ENCODE measurements at places on chromosomes 2 and 18. TPM values are rescaled to one million over a fixed set of nuclear protein-coding genes. Genes with fewer than 3 reads are reported as not detected.

DNA sequence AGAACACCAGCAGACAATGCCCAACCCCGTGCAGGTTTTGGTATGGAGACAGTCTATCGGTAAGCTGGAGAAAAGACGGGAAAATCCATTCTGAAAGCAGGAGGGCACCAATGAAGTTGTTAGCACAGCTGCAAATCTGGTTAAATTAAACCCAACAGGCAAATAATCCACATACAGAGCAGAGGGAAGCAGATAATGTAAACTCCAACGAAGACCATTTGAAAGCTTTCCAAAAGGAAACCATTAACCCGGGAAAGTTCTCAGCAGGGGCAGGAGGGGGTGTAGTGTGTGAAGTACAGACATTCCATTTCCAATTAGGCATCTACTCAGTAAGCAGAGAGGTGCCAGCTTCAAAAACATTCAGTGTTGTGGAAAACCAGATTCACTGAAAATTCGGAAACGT, 10.3 kb downstream of the EDAR start:
- no peak for DNase-seq

DNA sequence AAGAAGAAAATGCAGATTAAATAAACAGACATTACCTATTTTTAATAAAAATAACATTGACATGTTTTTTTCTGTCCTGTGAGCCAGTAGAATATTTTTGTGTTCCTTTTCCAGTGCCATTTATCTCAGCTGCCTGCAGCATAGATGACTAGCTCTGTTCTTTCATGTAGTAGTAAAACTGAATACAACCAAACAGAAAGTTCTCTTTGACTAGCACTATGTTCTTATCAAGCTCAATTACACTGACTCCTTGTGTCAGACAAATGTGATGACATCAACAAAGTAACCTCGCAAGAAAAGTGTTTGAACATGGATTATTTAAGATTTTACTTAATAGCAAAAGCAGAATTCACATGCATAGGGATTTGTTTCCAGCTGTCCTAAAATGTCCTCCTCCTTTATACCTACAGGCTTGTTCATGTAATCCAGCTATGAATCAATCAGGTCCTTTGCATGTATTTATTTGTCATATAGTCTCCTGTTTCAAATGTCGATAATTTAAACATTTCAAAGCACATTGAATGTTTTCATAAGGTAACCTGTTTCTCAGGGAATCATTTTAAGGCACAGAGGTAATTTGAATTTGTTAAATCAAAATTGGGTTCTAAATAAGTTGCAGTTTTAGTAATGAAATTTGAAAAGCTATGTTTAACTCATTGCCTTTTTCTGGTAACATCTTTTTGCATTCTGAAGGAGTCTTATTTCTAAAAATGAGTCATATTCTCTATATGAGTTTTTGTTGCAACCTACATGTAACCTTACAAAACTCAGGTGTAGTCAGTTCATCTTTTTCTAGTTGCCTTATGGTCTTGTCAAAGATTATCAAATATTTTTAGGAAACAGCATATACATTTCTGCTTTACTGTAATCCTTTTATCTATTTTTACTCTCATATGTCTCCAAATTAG, 215.3 kb upstream of the GULP1 start:
- no peak for DNase-seq

DNA sequence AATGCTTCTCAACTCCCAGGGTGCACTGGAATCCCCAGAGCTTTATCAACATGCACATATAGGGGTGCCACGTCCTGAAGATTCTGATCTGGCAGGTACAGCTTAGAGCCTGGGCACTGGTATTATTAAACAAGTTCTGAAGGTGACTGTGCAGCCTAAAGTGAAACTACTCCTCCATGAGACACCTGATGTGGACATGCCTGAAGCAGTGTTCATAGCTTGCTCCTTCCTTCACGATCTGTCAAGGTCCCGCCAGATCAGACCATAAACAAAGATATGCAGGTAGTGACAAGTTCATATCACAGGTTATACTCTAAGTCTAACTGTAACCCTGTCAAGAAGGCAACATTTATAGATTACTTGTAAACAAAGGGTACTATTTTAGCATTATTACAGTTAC, 65.3 kb upstream of the DNER start:
- no peak for DNase-seq

DNA sequence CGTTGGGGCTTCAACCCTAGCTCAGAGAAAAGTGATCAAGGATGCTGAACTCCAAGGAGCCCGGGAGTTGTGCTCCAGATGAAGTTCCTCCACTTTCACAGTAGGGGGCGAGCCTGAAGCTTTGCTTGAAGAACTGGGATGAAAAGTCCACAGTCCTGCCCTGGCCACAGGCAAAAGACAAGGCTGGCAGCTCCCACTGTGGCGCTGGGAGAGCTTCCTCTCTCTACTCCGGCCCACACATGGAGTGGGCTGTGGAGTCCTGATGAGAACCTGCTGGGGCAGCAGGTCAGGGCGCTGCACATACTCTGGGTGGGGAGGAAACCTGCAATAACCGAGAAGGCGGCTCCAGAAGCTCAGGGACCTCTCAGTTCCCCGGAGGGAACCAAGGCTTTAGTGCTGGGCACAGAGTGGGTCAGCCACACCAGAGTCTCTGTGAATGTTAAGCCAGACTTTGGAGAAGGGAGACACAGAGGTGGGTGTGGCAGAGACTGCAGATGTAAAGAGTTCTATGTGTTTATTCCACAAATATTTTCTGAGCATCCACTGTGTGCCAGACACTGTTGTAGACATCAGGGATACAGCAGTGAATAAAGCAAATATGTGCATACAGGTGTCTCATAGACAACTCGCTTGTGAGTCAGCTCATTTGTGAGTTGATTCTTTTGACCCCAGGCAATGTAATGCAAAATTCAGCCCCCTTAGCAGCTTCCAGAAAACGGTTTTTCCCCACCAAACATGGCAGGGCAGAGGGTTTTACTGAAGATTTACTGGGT, 48.0 kb upstream of the MRPL33 start:
- peak; percentile 71 for DNase-seq

- DNase-seq = no peak
These were observed 144.5 kb upstream of the TCF4 start for GRCh38 chr18:55732227-55733106.

DNA sequence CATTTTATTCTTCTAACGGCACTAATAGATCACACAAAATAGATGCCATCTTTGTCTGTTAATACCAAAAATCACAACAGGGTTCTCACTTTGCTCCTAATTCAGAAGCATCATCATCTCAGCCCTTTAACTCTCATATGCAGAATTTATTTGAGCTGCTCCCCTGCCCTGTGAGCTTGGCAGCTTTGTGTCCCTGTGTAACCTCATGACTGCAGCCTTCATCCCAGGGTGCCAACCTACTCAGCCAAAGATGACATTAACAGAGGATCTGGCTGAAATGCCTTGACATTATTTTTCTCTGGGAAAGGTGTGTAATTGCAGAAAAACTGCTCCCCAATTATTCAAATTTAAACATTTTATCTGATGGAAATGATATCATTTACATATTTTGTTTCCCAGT, 319.4 kb downstream of the NRXN1 start:
- no peak for DNase-seq

- no peak for DNase-seq
These were observed 61.7 kb downstream of the SMIM21 start for GRCh38 chr18:75365837-75366236.

- no peak for DNase-seq
These were observed 49.1 kb downstream of the GTF3C3 start for GRCh38 chr2:196750291-196750923.

DNA sequence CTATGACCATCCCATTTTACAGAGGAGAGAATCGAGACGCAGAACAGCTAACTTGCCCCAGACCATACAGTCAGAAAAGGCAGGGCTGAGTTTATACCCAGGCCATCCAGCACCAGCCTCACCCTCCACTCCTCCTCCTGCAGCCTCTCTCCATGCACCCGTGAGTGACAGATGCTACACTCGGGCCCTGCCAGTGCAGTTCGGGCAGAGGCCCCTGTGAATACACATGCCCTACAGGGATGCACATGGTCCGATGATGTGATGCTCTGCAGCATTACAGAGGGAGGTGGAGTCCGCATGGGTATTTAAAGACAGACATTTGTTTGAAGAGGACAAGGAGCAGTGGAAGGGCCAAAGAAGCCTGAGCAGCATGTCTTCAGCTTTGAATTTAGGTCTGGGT, 75.1 kb upstream of the PXDN start:
- no peak for DNase-seq

- DNase-seq = no peak
These were observed 5.6 kb downstream of the METTL5 start for GRCh38 chr2:169819106-169819505.

DNA sequence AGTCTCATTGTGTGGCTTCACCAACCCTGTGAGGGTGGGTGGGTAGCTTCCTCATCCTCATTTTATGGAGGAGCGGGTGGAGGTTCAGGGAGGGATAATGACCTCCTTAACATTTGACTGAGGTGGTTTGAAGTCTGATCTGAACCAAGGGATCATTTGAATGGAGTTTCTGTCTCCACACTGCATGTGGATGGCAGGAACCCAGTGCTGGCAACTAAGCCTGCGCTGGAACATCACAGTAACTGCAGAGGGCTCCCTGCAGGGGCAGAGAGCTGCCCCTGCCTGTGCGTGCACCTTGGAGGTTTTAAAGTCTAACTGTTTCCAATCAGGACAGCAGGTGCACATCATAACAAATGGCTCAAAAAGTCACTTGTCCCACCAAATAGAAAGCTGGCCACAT, 3.3 kb downstream of the AGAP1 start:
- DNase-seq = no peak

DNA sequence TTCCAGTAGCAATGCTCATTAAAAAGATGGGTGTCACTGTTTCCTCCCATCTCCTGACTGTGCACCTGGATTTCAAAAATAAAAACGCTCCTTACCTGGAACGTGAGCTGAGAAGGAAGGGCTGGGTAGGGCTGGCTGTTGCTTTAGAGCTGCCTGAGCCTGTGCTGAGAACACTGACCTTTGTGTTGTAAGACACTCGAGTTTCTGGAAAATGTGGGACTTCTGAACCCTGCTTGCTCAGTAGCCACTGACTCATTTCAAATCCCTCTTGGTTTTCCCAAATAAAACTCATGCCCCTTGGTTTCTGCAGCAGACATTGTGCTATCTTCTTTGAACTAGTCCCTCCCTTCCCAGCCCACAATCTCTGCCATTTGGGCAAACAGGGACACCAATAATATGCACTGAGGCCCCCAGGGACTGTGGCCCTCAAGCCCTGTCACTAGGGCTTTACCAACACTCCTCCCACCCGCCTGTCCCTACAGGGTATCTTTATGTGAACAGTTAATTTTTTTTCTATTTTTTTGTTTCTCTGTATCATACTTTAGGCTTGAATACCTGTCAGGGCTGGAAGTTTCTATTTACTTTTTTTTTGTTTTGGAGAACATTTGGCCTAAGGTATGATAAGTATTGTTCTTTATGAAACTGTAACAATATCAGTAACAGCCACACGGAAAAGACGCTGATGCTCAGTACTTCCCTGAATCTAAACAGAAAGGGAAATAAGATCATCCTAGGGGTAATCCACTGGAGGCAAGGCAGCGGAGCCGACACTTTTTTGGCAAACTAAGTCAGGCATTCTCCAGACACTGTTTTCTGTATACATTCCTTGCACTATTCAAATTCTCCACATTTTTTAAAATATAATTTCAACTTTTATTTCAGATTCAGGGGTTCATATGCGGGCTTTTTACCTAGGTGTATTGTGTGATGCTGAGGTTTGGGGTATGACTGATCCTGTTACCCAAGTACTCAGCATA, 280.2 kb downstream of the STK39 start:
- peak; percentile 42 for DNase-seq

GRCh38 chr2:180001726-180002125, 5.4 kb downstream of the CWC22 start:
- no peak for DNase-seq

TYW5 gene
- 7.5 TPM for total RNA-seq

INPP5D gene
- 145 TPM for total RNA-seq

Data from Karpas-422 (cell line).